D721Med (cell line): ENCODE measurements at places on chromosomes 5 and 9.

- no peak for DNase-seq
Observed at GRCh38 chr9:31471010-31471409, 913.4 kb upstream of the ACO1 start.

DNA sequence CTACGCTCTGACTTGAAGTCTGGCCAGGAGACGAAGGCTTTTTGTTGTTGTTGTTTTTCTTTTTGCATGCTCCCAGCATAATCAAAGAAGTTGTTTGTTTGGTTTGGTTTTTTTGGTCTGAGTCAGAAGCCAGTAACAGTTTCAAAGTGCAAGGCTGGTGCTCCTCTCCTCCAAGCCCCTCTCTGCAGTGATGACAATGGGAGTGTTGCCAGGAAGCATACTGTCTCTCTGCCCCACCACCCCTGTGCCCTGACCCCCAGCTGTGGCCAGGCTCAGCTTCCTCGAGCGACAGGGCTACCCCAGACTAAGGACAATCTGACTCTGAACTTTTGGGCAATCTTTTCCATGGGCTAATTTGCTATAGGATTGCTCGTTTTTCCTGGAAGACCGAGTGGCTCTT lies 173.8 kb upstream of the PITX1 start:
- DNase-seq, result no peak

DNA sequence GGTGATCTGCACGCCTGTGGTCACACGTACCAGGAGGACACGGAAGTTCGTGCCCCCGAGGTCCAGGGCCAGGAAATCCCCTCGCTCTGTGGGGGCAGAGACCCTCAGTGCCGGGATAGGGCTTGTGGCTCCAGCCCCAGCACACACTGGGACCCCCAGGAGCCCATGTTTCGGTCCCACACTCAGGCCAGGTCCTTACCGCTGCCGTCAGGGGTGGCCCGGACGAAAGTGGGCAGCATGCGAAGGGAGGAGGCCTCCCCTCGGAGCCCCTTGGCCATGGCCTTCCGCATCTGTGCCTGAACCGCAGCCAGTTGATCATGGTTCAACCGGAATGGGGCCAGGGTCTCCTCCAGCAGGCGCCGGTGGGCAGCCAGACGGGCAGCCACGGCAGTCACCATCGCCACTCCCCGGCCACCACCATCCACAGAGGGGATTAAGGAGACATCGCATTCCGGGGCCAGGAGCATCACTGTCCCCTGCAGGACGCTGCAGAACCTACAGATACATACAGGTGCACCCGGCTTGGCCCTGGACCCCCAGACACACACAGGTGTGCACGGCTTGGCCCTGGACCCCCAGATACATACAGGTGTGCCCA lies 11.8 kb downstream of the HK3 start:
- DNase-seq, result no peak

DNA sequence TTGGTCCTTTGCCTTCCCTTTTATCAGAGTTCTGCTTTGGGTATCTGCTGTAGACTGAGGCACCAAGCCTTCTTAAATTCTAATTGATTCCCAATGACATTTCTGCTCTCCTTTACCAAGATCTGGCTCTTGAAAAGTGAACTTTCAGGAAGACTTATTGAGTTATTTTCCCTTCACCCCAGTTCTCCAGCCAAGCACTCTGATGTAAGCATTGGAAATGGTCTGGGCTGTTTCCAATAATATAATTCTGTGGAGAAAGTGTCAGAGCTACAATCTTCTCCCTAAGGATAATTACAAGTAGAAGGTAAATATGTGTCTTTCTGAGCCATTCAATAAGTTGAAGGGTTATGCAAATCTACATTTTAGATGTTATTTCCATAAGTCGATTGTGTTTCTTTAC lies 30.8 kb downstream of the BTF3 start:
- DNase-seq, result no peak

GRCh38 chr5:81878333-81878732 lies 93.5 kb upstream of the ATG10 start:
- no peak for DNase-seq
